ENCODE measurements at places on chromosomes 1 and 21.

DNA sequence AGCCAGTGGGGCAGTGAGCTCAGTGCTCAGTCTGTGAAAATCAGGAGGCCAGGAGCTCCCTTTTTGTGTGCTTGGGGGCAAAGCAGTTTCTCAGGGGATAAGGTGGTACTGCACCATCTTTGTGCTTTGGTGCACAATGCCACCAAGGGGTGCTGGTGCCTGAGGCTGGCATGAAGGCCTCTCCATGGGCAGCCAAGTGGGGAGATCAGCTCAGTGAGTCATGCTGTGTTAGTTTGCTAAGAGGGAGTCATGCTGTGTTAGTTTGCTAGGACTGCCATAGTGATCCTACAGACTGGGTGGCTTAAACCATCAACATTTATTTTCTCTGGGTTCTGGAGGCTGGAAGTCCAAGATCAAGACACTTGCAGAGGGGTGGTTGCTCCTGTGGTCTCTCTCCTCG lies 428.1 kb downstream of the PRDM2 start:
- no peak for DNase-seq

DNA sequence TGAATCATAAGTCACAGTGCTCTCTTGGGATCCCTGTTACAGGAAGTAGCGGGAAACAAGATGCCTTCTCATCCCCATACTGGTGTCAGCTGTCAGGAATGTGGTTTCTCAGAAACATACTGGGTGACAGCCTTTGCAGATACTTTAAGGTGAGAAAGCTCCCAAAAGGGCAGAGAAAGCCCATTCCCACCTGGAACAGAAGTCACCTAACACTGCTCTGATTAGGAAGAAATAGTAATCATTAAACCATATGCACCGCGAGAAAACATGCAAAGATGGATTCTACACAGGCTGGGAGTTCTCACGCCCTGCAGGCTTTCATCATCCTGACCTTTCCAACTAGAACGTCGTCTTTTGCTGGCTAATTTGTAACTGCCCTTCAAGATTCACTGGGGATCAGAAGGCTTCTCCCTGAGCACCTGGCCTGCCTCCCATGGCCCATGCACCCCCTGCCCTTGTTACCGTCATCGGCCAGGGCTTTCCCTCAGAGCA lies 46.2 kb upstream of the SLC44A3 start:
- DNase-seq = no peak

DNA sequence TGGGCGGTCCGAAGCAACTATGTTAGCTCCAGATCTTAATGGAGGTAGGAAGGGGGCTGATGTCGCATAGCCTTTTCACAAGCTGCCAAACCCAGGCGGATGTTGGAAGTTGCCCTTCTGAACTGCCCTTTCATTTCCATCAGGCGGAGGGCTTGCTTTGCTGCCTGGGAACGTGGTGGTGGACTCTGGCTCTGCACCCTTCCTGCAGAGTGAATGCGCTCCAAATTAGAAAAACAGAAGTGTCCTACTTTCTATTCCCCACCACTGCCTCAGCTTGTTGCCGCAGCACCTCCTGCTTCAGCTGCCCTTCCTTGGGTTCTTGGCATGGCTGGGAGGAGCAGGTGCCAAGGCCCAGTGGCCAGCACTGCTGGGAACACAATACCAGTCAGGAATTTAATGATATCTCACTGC lies 60.6 kb downstream of the AK4 start:
- DNase-seq = no peak

GRCh38 chr1:69568421-69569174 lies 876 bp downstream of the LRRC7 start:
- peak; percentile 21 for DNase-seq

- DNase-seq = no peak
Observed at GRCh38 chr1:178548108-178548507, 35.2 kb downstream of the TEX35 start.

DNA sequence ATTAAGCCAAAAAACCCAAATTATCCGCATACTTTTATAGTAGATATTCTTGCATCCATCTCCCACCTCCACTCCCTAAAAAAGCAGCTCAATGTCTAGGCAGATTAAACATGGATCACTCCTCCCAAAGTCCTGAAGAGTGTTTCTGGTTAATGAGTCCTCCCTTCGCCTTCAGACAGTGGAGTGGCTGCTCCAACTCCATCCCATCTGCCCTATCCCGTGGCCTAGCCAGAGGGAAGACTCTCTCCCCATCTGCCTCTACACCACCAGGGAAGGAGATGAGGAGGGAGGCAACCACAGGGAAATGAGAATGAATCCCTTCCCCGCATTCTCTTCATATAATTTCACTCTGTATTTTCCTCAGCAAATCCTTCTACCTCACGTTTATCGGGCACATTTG lies 103.8 kb downstream of the SLC45A1 start:
- DNase-seq = peak; percentile 50

- no peak for DNase-seq
Observed at GRCh38 chr1:112702067-112702395, 4.9 kb downstream of the RHOC start.

DNA sequence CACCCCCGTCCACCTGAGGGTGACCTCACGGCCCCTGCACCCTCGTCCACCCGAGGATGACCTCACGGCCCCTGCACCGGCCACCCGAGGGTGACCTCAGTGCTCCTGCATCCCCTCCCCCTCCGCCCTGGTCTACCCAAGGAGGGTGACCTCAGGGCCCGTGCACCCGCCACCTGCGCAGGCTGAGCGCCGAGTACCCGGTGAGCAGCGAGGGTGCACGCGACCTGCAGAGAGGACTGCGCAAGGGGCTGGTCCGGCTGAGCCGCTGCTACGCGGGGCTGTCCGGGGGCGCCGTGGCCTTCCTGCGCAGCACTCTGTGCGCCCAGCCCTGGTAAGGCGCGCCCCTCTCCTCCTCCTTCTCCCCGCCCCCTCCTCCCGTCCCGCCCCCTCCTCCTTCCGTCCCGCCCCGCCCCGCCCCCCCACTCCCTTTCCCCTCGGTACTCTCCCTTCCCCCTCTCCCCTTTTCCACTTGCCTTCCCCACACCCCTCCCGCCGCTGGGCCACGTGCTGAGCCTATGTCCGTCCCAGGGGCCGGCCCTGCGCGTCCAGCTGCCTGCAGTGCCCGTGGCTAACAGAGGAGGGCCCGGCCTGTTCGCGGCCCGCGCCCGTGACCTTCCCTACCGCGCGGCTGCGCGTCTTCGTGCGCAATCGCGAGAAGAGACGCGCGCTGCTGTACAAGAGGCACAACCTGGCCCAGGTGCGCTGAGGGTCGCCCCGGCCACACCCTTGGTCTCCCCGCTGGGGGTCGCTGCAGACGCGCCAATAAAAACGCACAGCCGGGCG lies 28.4 kb downstream of the TRIM11 start:
- DNase-seq = peak; percentile 95

- DNase-seq = peak; percentile 7
Observed at GRCh38 chr21:25421321-25422028, 185.8 kb downstream of the MRPL39 start.

- peak; percentile 10 for DNase-seq
Observed at GRCh38 chr1:200150721-200151120, 123.2 kb downstream of the NR5A2 start.

DNA sequence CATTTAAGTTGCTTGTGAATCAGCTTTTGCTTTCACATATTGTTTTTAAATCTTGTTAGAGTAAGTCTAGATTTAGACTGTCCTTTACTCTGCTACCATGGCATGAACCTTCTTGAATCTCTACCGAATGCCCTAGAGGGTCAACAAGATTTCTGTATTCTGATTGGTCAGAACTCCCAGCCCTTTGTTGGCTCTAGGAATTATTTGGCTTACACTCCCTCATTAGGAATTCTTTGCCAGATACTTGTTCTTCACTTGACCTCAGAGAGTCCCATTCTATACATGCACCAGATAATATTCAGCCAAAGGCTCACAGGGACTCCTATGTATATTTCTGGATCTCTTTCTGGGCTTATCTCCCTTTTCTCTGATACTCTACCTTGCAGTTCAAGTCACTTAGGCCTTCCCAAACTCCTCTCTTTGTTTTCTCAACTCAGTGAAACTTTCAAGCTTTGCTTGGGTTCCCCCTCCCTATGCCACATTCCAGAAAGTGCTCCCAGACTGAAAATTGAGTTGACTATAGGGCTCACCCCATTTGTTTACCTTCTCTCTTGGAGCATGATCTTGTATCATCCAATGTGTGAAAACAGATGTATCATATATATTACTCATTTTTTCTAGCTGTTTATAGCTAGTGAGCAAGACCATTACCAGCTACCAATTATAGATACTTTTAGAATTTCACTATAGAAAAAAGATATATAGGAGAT lies 405.0 kb downstream of the PLPP3 start:
- DNase-seq = no peak

- no peak for DNase-seq
Observed at GRCh38 chr1:164625004-164625617, 66.1 kb downstream of the PBX1 start.

GRCh38 chr1:154014154-154014907 lies 23.8 kb downstream of the RPS27 start:
- DNase-seq = no peak

GRCh38 chr1:160188341-160188740 lies 2.0 kb upstream of the CASQ1 start:
- no peak for DNase-seq

DNA sequence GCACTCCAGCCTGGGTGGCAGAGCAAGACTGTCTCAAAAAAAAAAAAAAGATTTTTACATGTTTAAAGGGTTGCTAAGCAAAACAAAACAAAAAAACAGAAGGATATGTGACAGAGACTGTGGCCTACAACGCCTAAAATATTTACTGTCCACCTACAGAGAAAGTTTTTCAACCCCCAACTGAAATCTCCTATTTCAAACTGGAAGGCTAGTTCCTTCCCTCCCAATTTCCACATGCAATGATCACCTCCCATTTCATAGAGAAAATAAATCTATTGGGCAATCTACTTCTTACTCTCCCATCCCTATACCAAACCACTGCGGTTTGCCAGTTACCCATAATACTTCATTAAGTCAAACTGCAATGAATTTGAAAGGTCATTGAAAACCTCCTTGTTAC lies 74.2 kb downstream of the ST3GAL3 start:
- no peak for DNase-seq

- peak; percentile 45 for DNase-seq
Observed at GRCh38 chr1:236507022-236507700, 16.6 kb upstream of the LGALS8 start.

GRCh38 chr1:16048573-16049189 lies 5.1 kb downstream of the CLCNKB start:
- DNase-seq = peak; percentile 84

DNA sequence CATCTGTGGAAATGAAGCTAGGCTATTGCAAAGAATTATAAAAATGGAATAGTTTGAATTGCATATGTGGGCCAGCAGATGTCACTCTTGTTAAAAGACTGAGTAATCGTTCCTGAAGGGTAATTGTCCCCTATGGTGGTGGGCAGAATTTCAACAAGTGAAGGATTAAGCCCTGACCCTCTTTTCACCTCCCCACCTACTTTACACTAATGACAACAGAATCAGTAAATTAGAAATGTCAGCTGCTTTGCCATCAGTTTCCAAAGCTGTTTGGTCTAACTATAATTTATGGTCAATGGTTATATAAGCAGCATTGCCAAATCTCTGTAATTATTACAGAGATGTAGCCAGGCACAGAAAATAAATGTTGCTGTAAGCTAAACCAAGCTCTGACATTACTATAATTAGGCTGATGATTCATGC lies 898.6 kb downstream of the AMY1C start:
- peak; percentile 13 for DNase-seq

DNA sequence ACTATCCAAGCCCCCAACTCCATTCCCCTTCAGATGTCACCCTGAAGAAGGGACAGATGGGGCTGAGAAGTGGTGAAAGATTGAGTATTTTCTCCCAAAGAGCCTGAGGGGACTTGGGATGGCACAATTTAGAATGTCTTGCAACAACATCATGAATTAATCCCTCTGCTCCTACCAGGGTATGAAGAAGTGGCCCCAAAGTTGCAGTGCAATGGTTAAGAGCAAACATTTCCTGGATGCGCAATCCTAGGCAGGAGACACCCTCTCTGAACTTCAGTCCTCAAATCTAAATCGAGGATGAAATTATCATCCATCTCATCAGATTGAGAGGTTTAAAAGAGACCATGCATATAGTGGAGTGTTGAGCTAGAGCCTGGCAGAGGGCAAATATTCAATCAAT lies 28.6 kb upstream of the CITED4 start:
- DNase-seq = no peak

DNA sequence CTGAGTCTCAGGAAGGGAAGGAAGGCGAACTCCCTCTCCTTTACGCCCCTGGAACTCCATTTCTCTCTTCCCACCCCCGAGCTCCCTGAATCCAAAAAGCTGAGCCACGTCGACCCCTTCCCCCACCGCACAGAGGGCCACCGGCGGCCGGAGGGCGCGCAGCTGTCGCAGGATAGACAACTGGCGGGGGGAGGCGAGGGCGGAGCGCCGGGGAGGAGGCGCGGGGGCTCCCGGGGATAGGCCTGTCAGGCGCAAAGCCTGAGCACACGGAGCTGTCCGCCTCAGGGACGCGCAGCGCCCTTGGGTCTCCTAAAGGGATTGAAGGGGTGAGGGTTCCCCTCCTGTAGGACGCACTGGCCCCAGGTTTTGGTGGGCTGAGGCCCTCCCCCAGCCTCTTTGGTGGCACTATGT lies 752 bp upstream of the ACTA1 start:
- no peak for DNase-seq

DNA sequence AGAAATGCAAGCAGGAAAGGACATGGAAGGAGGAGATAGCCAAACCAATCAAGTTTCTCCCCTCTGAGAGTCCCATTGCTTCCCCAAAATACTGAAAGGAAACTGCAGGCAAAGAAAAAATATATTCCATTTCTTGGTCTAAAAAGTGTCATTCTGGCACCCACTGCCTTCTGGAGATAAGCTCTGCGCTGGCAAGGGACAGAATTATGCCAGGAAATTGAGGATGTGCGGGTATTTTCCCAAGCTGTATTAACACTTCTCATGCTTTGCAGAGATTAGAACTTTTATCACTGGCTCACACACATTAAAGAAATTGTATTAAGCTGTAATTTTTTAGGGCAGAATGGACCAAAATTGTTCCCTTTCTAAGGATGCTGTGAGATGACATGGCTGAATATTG lies 381.2 kb upstream of the DUSP10 start:
- DNase-seq = no peak

- DNase-seq = peak; percentile 97
Observed at GRCh38 chr1:48547561-48548220, 75.7 kb upstream of the SPATA6 start.

DNA sequence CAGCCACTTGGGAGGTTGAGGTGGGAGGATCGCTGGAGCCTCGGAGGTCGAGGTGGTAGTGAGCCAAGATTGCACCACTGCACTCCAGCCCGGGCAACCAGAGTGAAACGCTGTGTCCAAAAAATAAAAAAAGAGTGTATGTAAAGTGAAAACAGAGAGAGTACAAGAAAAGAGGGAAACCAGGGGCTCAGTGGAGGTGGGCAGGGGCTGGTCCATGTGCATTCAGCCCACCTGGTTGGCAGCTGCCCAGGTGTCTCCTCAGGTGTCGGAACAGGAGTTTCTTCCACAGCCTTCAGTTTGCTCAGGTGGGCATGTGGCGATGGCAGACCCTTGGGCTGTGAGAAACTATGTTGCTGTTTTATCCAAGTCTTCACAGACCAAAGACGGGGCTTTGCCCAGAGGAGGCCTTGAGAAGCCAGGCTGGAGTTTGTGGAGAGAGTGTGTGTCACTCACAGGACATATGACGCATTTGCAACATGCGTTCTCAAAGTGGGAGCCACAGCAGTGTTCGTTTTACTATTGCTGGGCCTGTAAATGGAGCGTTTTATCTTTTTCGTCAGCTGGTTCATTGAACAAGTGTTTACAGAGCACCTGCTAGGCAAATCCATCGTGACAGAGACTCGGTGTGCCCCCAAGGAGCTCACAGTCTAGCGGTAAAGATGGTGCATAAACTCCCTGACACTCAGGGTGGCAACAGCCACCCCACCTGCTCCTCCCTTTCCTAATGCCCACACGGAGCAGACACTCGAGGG lies 22.4 kb upstream of the SAMD11 start:
- DNase-seq = no peak

Measured in lung (tissue), 17 donors.